NCI-H446 treated with DMSO at 0.1 percent for 48 hours (cell line): ENCODE measurements at places on chromosomes 1 and 21.

DNA sequence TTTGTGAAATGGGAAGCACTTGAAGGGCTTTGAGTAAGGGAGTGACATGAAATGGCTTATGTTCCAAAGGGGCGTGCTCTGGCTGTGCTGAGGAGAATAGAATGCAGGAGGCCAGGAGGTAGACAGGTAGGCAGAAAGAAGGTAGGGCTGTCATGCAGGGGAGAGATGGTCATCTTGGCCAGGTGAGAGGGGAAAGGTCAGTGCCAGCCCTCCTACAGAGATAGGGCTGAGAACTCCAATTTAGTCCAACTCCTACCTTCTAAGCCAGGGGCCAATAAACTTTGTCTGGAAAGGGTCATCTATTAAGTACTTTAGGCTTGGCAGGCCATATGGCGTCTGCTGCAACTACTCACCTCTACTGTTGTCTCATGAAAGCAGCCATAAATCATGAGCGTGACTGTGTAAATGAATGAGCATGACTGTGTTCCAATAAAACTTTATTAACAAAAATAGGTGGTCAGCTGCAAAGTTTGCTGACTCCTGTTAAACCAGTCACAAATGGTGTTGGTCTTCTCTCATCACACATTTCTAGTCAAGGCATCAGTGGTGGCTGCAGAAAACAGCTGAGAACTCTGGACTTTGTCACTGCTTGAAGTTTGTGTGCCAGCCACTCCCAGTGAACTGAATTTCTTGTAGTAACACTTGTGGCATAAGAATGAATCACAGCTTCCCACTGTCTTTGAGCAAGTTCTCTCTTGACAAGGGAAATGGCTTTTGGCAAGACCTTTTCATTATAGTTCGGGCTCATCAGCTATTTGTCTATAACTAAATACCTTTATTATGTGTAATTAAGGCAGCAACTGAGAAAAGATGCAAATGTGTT, 32.0 kb upstream of the CD2 start:
- no peak for DNase-seq

- no peak for DNase-seq
These were observed 671.9 kb downstream of the PTPRC start for GRCh38 chr1:199310708-199311107.

DNA sequence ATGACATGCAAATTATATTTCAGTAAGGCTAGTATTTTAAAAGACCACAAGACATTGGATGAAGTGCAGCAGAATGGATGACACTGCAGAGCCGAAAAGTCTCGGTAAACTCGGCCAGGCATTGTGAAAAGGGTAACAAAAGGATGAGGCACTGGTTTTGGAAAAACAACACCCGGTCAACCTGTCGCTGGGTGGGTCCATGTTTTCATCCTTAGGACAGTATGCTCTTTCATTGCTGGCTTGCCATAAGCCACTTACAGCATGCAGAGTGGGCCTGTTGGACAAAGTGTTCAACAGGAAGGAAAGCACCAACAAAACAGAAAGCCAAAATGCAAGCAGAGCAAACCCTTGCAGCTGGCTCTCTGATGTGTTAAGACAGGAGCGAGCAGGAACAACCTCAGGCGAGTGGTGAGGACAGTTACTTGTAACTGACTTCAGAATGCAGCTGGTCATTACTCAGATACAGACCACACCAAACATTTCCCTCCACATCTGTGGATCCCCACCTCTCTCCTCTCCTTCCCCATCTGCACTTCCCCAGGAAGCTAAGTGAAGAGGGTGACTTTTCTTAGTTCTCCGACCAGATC, 2.9 kb upstream of the RCAN1 start:
- no peak for DNase-seq

DNA sequence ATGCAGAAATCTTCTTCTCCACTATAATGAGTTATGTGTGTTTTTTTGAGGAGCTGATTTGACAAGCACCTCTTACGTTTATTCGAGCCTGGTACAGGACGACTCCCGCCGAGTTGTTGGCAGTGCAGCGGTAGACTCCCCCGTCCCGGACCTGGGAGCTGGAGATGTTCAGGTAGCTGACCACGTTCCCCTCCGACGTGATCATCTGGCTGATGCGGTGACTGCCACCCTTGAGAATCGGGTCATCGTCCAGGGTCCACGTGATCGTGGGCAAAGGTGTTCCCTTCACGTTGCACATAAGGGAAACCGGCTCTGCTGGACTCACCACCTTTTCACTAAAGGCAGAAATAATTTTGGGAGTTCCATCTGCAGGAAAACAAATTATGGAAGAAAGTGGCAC, 471.8 kb downstream of the PCP4 start:
- DNase-seq = no peak

GRCh38 chr1:107643766-107644165, 321.2 kb downstream of the VAV3 start:
- no peak for DNase-seq

GRCh38 chr1:10764296-10764798, 32.1 kb downstream of the CASZ1 start:
- no peak for DNase-seq

- DNase-seq = no peak
These were observed 995 bp upstream of the KIF26B start for GRCh38 chr1:245153552-245154428.

DNA sequence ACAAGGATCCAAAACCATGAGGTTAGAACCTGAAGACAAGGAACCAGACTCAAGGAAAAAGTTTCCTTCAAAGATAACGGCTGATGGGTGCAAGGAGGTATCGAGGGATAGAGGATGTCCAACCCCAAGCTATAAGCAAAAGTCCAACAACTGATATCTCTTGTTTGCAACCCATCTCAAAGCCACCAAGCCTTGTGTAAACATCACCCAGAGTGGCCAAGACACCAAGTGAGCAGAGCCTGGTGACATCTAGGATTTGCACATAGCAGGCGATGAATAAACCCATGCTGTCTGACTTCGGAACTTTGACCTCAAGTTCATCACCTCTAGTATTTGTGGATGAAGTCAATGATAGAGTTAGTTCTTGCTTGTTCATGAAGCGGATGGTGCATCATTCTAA, 180.7 kb downstream of the ETS2 start:
- DNase-seq = no peak

DNA sequence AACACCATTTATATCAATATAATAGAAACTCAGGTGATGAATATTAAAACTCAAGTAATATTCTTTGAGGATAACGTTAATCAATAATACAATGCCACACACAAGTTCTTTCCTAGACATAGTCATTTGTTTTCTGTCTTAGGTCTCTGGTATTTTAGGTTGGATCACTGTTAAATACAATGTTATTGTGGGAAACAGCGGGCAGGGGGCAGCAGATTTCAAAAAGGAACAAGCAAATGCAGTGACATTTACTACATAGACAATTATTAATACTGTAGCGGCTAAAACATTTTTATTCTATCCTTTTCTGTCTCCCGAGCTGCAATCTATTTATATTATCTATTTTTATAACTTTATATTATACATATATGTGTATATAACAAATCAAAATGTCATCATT, 186.4 kb upstream of the ZNHIT6 start:
- DNase-seq = peak; percentile 5
